Effector CD8-positive, alpha-beta T cell (primary cell): ENCODE measurements at places on chromosomes 6 and 20.

DNA sequence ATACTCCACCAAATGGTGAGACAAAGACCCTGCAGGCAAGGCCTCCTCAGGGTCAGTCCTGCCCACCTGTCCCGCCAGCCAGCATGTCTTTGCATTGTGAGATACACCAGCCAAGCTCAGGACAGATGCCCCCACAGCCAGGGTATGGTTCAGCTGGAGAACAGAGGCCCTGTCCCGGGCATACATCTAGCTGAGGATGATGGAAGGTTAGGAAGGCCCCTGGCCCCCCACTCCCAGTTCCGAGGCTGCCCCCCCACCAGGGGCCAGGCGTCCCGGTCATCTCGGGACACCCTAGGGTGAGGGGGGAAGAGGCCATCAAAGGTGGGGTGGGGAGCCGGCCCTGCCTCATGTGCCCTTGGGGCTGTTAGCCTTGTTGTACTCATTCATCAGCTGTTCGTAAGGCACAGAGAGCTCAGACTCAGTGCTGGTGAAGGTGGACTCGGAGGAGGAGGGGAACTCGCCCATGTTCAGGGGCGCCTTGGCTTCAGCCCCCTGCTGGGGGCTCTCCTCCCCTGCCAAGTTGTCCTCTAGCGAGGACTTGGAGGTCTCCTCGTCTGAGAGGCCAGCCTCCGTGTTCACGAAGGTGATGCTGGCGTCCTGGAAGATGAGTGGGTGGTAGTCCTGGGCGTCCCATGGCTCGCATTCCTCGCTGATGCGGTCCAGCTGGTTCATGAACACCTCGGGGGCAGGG, 38.6 kb downstream of the KCNK5 start:
- DNase-seq: no peak

GRCh38 chr20:41426086-41426830, 59.6 kb upstream of the EMILIN3 start:
- no peak for DNase-seq

DNA sequence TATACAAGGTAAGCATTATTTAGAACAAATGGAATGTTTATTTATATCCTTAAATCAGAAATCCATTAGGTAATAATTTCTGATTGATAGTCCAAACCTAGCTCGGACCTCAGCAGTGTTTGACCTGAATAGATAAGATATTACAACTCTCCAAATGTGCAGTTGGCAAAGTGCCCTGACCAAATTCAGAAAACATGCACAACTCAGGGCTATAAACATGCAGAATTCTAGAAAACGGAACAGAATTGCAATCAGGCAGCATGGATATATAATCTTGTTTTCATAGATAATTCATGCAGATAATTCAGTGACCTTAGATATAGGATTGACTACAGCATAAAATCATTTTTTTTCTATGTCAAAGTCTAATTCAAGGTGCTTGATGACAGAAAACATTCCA, 626.6 kb upstream of the CITED2 start:
- DNase-seq: no peak

DNA sequence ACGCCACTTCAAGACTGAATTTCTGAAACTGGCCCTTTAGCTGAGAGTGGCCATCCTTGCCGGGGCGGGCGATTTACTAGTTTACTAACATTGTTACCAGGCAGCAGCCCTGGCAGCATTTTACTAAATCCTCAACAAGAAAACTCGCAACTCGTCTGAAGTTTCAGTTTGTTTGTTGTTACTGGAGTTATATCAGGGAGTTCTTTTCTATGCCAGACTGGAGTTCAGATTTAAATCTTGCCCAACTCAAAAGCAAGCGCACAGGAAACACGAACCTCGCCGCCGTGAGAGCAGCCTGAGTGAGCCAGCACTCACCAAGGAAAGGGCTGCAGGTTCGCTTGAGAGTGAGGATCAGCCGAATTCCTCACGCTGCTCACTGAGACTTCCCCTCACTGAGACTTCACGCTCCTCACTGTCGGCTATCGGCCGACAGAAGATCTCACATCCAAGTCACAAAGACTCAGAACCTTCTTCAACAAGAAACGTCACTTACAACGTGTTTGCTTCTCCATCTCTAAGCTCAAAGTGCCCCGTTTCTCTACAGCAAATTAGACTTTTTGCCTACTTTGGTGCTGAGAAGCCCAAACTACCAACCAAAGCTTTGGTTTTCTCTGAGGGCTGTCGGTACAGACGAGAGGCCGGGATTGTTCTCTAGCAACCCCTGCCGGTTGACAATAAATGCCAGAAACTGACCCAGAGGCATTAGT, 78.9 kb downstream of the OLIG3 start:
- peak; percentile 22 for DNase-seq

DNA sequence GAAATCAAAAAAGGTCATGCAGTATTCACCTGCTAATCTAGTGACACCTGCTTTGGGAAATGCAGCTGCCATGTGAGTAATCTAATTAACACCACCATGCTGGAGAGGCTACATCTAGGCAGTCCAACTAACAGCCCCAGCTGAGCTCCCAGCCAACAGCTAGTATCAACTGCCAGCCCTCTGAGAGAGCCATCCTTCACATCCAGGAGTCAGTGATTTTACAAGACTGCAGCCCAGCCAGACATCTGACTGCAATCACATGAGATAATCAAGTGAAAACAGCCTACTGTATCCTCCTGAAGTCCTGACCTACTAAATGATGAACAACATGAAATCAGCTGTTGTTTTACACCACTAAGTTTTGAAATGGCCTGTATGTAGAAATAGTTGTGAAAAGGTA, 298.4 kb downstream of the TRDN start:
- no peak for DNase-seq

- no peak for DNase-seq
Observed at GRCh38 chr6:134446218-134446848, 128.4 kb upstream of the SGK1 start.

DNA sequence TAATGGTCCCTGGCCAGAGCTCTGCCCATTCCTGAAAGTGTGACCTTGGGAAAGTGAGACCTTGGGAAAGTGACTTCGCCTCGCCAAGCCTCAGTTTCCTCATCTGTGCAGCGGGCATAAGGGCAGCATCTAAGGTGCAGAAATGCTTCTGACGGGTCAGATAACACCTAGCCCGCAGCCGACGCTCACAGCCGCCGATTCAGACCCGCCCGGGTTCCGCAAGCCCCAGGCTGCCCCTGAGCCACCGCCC, 486 bp downstream of the FKBP1A start:
- DNase-seq: no peak

- no peak for DNase-seq
Observed at GRCh38 chr6:106163446-106163965, 77.4 kb downstream of the PRDM1 start.

- DNase-seq: no peak
Observed at GRCh38 chr20:61045876-61046585, 206.0 kb upstream of the CDH4 start.

DNA sequence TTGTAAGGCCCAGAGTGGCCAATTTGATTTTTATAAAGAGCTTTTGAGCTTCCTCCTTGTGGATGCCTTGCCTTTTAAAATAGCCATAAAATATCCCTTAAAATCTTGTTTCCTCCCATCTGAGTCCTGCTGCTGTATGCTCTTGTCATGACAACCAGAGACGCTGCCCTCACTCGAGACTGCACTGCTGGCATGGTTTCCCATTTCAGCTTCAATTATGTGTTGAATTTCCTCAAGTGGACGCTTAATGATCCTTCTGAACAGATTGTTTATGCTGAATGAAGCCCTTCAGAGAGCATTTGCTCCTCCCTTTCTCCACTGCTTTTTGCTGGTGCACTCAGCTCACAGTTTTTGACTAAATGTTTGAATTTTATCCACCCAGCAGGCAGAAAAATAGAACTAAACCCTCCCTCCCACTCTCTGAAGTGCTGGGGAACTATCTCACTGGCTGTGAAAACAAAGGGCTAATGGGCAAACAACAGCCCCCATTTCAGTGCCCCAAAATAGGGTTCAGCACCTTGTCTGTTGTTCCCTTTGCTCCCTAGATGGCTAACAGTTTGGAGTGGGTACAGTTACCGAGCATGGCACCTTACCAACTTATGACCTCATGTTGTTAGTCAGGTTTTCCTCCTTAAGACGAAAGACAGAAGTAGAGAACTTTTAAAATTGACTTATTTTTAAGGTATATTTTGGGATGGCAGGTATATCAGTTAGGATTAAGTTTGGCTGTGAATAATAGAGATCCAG, 45.5 kb upstream of the RNF8 start:
- no peak for DNase-seq

- no peak for DNase-seq
Observed at GRCh38 chr6:47479140-47479508, 1.5 kb downstream of the CD2AP start.
